Mesothelial cell of epicardium (in vitro differentiated cells): ENCODE measurements at places on chromosomes 12 and 14.

GRCh38 chr12:103279444-103279843, 216.3 kb downstream of the C12orf42 start:
- no peaks in the 10 kb centered on the region for H3K4me1 ChIP-seq
- no peaks in the 10 kb centered on the region for H3K36me3 ChIP-seq

GRCh38 chr14:72678356-72678755, 215.5 kb downstream of the DPF3 start:
- no peak overlapping the region for H3K27ac ChIP-seq
- peaks cover 10% of the 10 kb centered on the region for H3K4me1 ChIP-seq
- peaks cover 3% of the 10 kb centered on the region for H3K27me3 ChIP-seq
- no peak for DNase-seq
- H3K4me3 ChIP-seq, result no peak overlapping the region

GRCh38 chr14:89110110-89110509, 285.7 kb downstream of the TTC8 start:
- H3K4me3 ChIP-seq, result no peak overlapping the region
- no peak overlapping the region for H3K27ac ChIP-seq
- H3K4me1 ChIP-seq, result no peaks in the 10 kb centered on the region

GRCh38 chr12:115922952-115923564, 354.4 kb downstream of the MED13L start:
- no peaks in the 10 kb centered on the region for H3K27me3 ChIP-seq
- H3K4me3 ChIP-seq, result no peak overlapping the region
- peaks cover 7% of the 10 kb centered on the region for H3K36me3 ChIP-seq
- H3K4me1 ChIP-seq, result no peaks in the 10 kb centered on the region
